ENCODE measurements at places on chromosomes 11 and 22.

DNA sequence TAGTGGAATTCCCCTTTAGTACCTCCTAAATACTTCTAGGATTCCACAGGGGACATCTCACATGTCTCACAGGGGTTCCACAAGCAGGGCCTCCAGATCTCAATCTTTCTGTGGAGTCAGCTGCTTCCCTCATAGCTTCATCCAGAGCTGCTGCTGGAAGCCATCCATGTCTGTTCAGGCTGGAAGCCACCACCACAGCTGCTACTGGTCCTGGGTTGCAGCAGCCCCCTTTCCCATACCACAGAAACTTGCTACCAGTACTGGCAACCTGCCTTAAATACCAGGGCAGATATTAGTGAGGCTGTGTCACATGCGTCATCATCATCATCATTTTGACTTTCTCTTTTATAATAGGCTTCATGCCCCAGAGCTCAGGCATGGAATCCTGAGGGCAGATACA lies 242.7 kb upstream of the NCAM1 start:
- no peak for DNase-seq
- no peaks in the 10 kb centered on the region for H3K27me3 ChIP-seq
- no peaks in the 10 kb centered on the region for H3K4me1 ChIP-seq
- no peak overlapping the region for H3K27ac ChIP-seq

DNA sequence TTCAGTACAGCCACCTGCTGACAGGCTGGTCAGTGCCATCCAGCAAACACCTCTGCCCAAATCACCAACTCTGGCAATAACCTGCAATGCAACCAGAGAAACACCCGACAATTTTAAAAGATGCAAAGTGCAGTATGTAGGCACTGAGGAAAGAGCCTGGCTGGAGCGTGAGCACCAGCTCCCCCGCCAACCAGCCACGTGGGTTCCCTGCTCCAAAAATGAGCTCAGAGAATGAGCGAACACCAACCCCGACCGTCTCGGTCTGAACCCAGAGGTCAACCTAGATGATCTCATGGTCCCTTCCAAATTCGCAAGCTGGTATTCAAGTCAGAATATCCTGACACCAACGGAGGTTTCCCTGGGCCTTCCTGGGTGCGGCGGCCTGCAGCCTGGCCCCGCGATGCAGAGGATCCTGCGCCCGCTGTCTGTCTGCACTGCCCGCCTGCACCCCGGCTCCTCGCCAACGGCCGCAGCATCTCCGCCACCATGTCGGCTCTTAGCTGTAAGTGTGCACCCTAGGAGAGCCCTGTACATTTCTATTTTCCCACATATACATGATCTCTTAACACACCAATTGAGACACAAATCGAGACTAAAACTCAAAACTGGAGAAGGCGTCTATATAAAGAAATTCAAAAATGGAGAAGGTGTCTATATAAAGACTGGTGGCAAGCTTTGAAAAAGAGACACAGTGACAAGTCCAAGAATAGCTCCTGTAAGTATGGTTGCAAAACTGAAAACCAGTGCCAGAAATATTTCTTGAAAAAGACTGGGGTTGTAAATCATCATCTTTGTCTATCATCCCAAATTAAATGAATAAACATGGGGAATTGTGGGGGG lies 22.8 kb downstream of the TMEM184B start:
- H3K4me1 ChIP-seq = no peaks in the 10 kb centered on the region
- no peak for DNase-seq
- H3K4me3 ChIP-seq = peak overlapping the region; percentile 25
- no peak overlapping the region for H3K27ac ChIP-seq

- no peak for DNase-seq
- peaks cover 63% of the 10 kb centered on the region for H3K36me3 ChIP-seq
- no peak overlapping the region for H3K27ac ChIP-seq
- H3K27me3 ChIP-seq = no peaks in the 10 kb centered on the region
- peaks cover 4% of the 10 kb centered on the region for H3K4me1 ChIP-seq
Measured at GRCh38 chr22:44964722-44965078, 45.1 kb downstream of the PHF21B start.

- no peak for DNase-seq
- no peak overlapping the region for H3K4me3 ChIP-seq
- H3K36me3 ChIP-seq = no peaks in the 10 kb centered on the region
- peaks cover 17% of the 10 kb centered on the region for H3K27me3 ChIP-seq
- H3K27ac ChIP-seq = no peak overlapping the region
- H3K4me1 ChIP-seq = no peaks in the 10 kb centered on the region
Measured at GRCh38 chr22:23014250-23014649, 56.1 kb upstream of the GNAZ start.

GRCh38 chr22:40196628-40197360 lies 19.1 kb downstream of the TNRC6B start:
- no peak overlapping the region for H3K4me3 ChIP-seq
- no peaks in the 10 kb centered on the region for H3K27me3 ChIP-seq
- no peak for DNase-seq
- peaks cover 12% of the 10 kb centered on the region for H3K4me1 ChIP-seq
- no peak overlapping the region for H3K27ac ChIP-seq

DNA sequence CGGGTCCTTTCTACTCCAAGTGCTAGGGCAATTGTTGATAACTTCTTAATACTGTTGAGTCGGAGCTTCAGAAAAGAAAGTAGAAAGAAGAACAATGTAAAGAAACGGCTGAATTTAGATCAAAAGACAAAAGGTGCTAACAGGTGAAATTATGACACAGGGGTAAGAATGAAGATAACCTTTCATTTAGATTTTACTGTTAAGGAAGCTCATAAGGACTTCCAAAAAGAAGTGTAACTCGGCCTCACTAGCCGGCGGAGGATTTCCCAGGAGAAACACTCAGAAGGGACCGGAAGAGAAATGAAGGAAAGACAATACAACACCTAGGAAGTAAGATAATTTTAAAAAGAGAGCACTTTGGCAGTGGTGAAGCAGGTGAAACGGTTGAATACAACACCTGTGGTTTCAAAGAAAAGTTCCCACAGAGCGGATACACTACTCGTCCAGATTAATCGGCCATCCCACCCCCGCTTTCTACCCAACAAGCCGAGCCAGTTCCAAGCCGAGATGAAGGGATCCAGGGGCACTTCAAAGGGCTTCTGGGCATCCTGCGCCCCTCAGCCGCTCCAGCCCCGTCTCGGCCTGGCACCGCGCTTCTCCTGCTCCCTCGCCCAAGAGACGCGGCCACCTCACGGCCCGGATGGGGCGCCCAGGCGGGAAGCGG lies 737 bp downstream of the PPP2R1B start:
- no peak overlapping the region for H3K27ac ChIP-seq
- peaks cover 12% of the 10 kb centered on the region for H3K36me3 ChIP-seq
- H3K4me3 ChIP-seq = peak overlapping the region; percentile 78
- DNase-seq = no peak
- peaks cover 17% of the 10 kb centered on the region for H3K4me1 ChIP-seq

GRCh38 chr11:107857550-107858216 lies 904 bp downstream of the SLC35F2 start:
- H3K27me3 ChIP-seq = peaks cover 37% of the 10 kb centered on the region
- no peaks in the 10 kb centered on the region for H3K4me1 ChIP-seq
- DNase-seq = no peak
- H3K36me3 ChIP-seq = no peaks in the 10 kb centered on the region
- no peak overlapping the region for H3K27ac ChIP-seq

GRCh38 chr22:38453066-38453672 lies 1.8 kb downstream of the KCNJ4 start:
- H3K27me3 ChIP-seq = peaks cover 36% of the 10 kb centered on the region
- peaks cover 29% of the 10 kb centered on the region for H3K4me1 ChIP-seq
- no peak overlapping the region for H3K4me3 ChIP-seq
- H3K36me3 ChIP-seq = no peaks in the 10 kb centered on the region
- no peak for DNase-seq

DNA sequence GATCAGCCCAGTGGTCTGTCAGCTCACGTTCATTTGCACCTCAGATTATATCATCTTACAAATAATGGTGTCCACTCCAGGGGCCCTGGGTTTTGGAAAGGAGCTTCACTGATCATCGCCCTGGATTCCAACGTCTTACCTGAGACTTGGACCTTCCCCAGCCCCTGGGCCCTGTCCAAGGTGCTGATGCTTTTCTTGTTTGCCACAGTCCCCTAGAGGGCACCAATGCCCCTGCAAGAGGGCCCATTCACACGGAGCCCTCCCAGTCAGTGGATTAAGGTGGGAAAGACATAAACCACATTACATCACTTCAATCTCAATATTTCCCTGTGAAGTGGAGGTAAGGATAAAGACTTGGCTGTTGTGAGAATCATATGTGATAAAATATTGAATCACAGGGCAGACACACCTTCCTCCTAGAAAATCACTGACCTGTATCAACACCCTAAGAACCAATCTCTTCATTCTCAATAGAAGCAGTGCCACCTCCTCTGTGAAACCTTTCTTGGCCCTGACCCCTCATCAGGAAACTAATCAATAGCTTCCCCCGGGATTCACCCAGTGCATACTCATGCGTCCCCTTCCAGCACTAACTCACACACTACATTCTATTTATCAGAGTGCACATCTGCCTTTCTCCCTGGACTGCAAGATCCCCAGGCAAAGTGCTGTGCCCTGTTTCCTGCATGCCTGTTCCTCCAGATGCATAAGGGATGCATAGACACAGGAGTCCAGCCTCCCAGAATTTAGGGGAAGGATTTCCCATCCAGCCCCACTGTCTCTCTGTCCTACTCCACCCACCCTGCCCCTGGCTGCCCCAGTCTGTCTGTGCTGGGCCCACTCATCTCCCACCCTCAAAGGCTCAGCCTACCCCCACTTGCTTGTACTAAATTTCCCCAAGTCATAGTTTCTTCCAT lies 167.0 kb downstream of the BUD13 start:
- H3K36me3 ChIP-seq = no peaks in the 10 kb centered on the region
- no peaks in the 10 kb centered on the region for H3K4me1 ChIP-seq
- no peak overlapping the region for H3K4me3 ChIP-seq
- no peak overlapping the region for H3K27ac ChIP-seq

DNA sequence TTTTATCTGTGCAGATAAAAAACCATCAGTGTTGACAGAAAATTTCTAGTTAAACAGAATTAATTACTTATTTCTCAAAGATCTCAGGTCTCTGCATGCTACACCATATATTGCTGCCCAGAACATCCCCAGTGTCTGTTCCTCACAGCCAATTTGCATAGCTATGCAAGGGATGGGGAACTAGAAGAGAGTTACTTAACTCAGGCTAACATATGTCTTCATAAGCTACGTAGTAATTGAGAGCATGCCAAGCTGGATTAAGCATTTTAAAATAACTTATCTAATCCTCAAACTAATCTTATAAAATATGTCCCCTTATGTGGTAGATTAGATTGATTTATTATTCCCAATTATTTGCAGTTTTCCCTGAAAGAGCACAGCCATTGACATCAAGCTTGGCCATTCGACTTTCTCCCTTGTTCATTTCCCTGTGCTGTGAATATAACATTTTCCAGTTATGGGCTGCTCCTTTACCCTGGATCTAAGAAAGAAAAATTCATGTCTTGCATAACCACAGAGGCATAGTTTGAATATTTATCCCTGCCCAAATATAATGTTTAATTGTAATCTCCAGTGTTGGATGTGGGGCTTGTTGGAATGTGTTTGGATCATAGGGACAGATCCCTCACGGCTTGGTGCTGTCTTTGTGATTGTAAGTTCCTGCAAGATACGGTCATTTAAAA lies 69.1 kb downstream of the C11orf87 start:
- no peak overlapping the region for H3K27ac ChIP-seq
- no peak overlapping the region for H3K4me3 ChIP-seq
- H3K4me1 ChIP-seq = no peaks in the 10 kb centered on the region
- no peaks in the 10 kb centered on the region for H3K27me3 ChIP-seq
- DNase-seq = no peak

- no peak overlapping the region for H3K27ac ChIP-seq
- no peak overlapping the region for H3K4me3 ChIP-seq
- H3K27me3 ChIP-seq = no peaks in the 10 kb centered on the region
- no peaks in the 10 kb centered on the region for H3K36me3 ChIP-seq
- DNase-seq = no peak
- H3K4me1 ChIP-seq = no peaks in the 10 kb centered on the region
Measured at GRCh38 chr11:117936973-117937372, 7.8 kb upstream of the TMPRSS13 start.

GRCh38 chr22:22362936-22363335 lies 118.3 kb downstream of the VPREB1 start:
- no peak overlapping the region for H3K27ac ChIP-seq
- H3K4me3 ChIP-seq = no peak overlapping the region
- no peaks in the 10 kb centered on the region for H3K36me3 ChIP-seq
- DNase-seq = no peak
- no peaks in the 10 kb centered on the region for H3K4me1 ChIP-seq

DNA sequence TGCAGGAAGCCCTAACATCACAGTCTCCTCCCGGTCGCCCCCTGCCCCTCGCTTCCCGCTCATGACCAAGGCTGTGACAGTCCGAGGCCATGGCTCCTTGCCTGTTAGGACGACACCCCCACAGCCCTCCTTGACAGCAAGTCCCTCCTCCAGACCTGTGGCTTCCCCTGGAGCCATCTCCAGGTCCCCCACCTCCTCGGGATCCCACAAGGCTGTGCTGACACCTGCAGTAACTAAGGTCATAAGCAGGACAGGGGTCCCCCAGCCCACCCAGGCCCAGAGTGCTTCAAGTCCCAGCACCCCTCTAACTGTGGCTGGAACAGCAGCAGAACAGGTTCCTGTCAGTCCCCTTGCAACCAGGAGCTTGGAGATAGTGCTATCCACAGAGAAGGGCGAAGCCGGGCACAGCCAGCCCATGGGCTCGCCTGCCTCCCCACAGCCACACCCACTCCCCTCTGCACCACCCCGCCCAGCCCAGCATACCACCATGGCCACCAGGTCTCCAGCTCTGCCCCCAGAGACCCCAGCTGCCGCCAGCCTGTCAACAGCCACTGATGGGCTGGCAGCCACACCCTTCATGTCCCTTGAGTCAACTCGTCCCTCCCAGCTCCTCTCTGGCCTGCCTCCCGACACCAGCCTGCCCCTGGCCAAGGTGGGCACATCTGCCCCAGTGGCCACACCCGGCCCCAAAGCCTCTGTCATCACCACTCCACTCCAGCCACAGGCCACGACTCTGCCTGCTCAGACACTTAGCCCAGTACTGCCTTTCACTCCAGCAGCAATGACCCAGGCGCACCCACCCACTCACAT lies 63.2 kb downstream of the OTOG start:
- DNase-seq = no peak
- H3K27ac ChIP-seq = no peak overlapping the region
- H3K4me1 ChIP-seq = no peaks in the 10 kb centered on the region
- H3K4me3 ChIP-seq = no peak overlapping the region
- peaks cover 2% of the 10 kb centered on the region for H3K27me3 ChIP-seq
- H3K36me3 ChIP-seq = no peaks in the 10 kb centered on the region

Measured in neuronal stem cell (in vitro differentiated cells).